Thyroid gland (tissue), 4 donors: ENCODE measurements at places on chromosomes 12 and 14. TPM values are rescaled to one million over a fixed set of nuclear protein-coding genes. Genes with fewer than 3 reads are reported as not detected.

DNA sequence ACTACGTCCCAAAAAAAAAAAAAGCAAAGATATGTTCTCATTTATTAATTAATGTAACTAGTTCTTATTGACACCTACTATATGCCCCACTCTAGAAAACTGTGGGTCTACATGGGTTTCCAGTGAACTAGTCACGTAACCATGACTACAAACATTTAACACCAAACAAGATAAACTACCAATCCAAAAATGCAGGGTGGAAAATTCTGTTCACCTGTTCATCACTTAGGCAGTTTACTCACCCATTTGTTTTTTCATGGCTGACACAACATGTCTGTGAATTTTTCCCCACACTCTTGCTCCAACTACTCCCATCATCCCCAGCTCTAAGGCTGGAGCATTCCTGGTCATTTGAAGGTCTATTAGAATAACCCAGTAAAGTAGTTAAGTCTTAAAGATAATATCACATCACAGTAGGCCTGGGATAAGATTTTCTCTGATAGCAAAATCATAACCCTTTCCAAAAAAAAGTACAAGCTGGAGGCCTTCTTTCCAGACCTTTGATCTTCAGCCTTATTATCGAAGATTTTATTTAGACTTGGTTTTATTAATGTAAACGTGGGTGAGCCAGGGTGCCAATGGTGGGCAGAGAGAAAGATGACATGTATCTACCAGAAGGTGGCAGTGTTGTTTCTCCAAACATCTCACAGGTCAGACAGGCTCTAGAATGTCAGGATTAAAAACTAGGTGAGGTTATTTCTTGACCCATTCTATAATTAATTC is 61.6 kb upstream of the DAAM1 start:
- peak; percentile 13 for DNase-seq
- no peaks in the 10 kb centered on the region for H3K4me1 ChIP-seq
- H3K27ac ChIP-seq: no peak overlapping the region
- H3K27me3 ChIP-seq: no peaks in the 10 kb centered on the region

- H3K4me3 ChIP-seq: no peak overlapping the region
- DNase-seq: no peak
- H3K27ac ChIP-seq: no peak overlapping the region
- no peaks in the 10 kb centered on the region for H3K27me3 ChIP-seq
- H3K36me3 ChIP-seq: no peaks in the 10 kb centered on the region
Measured at GRCh38 chr14:72796935-72797334, 97.0 kb downstream of the DPF3 start.

- H3K27ac ChIP-seq: no peak overlapping the region
- no peaks in the 10 kb centered on the region for H3K4me1 ChIP-seq
- no peaks in the 10 kb centered on the region for H3K27me3 ChIP-seq
Measured at GRCh38 chr14:72657214-72657921, 236.5 kb downstream of the DPF3 start.

DNA sequence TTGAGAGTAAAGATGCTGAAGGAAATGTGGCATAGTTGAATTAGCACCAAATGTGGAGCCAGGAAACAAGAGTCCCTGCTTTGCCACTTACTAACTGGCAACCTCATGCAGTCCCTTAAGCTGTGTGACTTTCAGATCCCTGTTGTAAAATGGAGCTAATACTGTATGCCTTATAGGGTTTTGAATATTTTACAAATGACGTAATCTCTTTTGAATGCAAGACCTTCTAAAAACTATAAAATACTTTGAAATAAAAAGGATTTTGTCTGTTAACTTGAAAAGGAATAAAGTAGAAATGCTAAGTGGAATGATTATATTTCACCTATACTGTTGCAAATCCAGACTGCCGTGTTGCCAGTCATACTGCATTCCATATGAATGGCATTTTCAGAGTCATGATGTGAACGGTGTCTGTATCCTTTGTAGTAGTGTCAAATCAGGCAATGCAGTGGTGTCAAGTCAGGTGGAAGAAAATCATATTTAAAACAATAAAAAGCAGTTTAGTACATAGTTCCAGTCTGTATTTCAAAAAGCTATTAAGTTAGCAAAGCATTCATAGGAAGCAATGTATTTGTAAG is 21.3 kb downstream of the KCNA5 start:
- H3K4me3 ChIP-seq: no peak overlapping the region
- H3K36me3 ChIP-seq: no peaks in the 10 kb centered on the region
- H3K4me1 ChIP-seq: no peaks in the 10 kb centered on the region
- DNase-seq: no peak
- H3K27me3 ChIP-seq: no peaks in the 10 kb centered on the region

DNA sequence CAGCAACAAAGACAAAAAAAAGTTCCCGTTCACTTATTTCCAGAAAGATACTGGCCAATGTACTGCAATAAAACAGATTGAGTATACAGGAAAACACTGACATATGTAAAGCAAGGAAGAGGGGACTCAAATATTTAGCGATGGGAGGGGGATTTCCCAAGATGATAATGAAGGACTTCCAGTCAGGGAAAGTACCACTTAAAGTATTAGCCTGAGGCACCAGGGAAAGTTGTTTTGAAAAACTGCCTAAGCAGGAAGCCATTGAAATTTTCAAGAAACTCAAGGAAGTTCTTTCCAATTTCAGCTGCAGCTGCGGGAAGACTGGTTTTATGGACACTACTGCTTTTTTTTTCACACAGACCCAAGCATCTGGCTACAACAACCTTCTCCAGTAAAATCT is 1007.4 kb upstream of the NOVA1 start:
- no peak for DNase-seq
- no peaks in the 10 kb centered on the region for H3K4me1 ChIP-seq
- no peak overlapping the region for H3K4me3 ChIP-seq

NUDT4 gene
- 102 TPM for total RNA-seq

GRCh38 chr12:58433959-58434358 is 486.3 kb downstream of the LRIG3 start:
- H3K36me3 ChIP-seq: no peaks in the 10 kb centered on the region
- H3K27ac ChIP-seq: no peak overlapping the region
- no peaks in the 10 kb centered on the region for H3K27me3 ChIP-seq
- H3K4me1 ChIP-seq: no peaks in the 10 kb centered on the region
- no peak for DNase-seq

DNA sequence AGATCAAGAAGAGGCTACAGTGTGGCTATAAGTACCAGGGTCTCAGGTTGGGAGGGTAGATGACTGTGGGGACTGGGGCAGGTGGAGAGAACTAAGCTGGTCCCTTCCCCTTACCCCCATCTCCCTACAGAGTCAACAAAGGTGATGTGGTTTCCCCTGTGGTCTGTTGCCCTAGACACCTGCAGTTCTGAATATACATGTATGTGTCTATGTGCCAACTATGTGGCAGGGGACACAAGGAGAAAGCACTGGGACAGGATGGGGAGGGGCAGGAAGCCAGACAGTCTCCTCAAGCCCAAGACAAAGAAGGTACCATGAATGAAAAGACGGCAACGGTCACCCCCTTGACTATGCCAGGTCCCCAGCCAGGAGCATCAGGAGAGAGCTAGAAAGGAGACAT is 4.5 kb upstream of the HDAC7 start:
- peak overlapping the region; percentile 98 for H3K27ac ChIP-seq
- DNase-seq: no peak
- no peaks in the 10 kb centered on the region for H3K36me3 ChIP-seq
- H3K27me3 ChIP-seq: no peaks in the 10 kb centered on the region
- H3K4me3 ChIP-seq: no peak overlapping the region
- peaks cover 84% of the 10 kb centered on the region for H3K4me1 ChIP-seq

DNA sequence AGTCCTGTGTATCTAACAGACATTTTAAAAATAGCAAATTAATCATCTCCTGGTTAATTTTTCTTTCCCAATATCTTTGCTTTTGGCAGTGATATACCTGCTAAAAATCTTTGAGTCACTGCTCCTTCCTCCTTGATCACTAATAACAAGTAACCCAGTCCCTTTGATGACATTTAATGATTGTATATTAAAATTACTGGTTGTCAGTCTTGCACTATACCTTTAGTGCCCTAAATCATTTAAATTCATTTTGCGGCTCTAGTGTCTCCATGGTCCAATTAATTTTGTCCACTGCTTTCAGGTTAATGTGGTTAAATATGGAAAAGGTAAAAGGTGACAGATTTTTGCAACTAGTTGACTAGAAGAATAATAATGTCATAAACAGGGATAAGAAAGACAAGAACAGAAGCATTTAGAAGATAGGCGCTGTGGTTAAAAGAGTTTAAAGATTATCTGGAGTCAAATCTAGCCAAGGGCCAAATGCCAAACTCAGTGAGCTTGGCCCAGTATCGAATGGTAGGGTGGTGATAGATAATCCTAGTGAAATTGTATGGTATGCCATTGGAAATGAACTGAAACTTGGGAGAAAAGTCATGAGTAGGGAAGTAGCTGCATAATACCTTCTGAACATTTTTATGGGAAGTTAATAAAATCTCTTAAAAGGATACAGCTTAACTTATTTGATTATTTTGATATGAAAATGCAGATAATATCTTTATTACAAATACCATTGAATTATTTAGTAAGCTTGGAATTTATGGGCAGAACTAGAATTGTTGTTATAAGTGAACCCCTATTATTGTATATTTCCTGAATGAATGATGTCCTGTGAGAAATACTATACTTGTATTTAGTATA is 115.0 kb downstream of the PCNX1 start:
- H3K27me3 ChIP-seq: no peaks in the 10 kb centered on the region
- H3K36me3 ChIP-seq: peaks cover 1% of the 10 kb centered on the region
- no peak for DNase-seq
- no peak overlapping the region for H3K27ac ChIP-seq
- no peak overlapping the region for H3K4me3 ChIP-seq
